ENCODE measurements at places on chromosomes 2 and 18. TPM values are rescaled to one million over a fixed set of nuclear protein-coding genes. Genes with fewer than 3 reads are reported as not detected.

DNA sequence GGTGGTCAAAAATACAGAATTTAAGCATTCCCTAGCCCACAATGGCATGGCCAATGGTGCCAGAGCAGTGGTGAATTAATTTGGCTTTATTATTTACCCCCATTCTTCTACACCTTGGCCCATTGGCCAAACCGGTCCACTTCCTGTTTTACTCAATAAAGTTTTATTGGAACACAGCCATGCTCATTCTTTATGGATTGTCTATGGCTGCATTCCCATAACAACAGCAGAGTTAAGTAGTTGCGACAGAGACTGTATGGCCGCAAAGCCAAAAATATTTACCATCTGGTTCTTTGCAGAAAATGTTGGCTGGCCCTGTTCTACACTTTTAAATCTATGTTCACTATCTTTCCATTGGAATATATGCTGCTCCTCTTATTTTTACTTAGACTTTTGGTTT is 130.3 kb upstream of the CCDC68 start:
- no peak for DNase-seq

The STEAP3 gene
- total RNA-seq: 28.8 TPM

DNA sequence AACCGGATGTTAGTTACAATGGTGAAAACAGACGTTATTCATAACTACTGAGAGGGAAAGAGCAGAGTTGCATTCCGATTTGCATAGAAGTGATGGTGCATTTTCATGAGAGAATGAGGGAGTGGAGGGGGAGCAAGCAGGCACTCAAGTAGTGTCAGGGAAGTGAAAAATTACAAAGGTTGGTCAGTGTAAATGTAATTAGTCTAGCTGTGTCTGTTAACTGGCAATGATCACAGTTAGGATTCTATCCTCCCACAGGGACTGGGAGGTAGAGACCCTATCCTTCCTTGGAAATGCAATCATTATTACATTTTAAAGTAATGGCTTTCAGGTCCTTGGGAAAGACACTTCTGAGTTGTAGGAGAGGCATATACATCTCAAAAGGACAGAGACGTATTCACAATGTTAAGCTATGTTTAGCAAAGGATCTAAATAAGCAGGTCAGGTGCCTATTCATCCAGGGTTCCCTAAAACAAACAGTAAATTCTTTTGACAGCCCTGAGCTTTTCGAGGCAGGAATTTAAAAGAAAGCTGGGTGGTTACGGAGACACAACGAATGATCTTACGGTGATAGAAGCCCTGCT is 1671.8 kb upstream of the DDX18 start:
- DNase-seq: no peak

- no peak for DNase-seq
These were observed 334.3 kb downstream of the DYSF start for GRCh38 chr2:71787476-71788185.

- no peak for DNase-seq
These were observed 3.5 kb upstream of the KCNE4 start for GRCh38 chr2:223048519-223048918.

- no peak for DNase-seq
These were observed 34.7 kb upstream of the DTNB start for GRCh38 chr2:25707927-25708590.

GRCh38 chr18:73544032-73544431 is 603.6 kb downstream of the FBXO15 start:
- no peak for DNase-seq

DNA sequence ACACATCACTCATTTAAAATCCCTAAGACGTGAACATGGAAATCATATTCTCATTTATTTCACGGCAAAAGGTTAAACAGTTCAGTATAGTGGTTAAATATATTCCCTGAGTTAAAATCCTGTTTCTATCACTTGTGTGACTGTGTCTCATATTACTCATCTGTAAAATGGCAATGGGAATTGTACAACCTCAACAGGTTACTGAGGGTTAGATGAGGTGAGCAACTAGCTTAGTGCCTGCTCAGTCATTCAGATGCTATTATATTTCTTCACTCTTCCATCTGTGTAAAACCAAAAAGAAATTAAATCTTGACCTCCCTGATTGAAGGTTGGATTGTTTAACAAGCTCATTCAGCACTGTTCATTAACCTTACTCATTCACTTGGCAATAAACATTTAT is 212.4 kb upstream of the STK17B start:
- DNase-seq: no peak

The TBR1 gene
- total RNA-seq: under 0.01 TPM

GRCh38 chr2:200379481-200380090 is 73.1 kb downstream of the SPATS2L start:
- peak; percentile 64 for DNase-seq

GRCh38 chr2:160425434-160426151 is 68.0 kb downstream of the RBMS1 start:
- DNase-seq: peak; percentile 19

GRCh38 chr2:33339269-33339668 is 137.2 kb upstream of the RASGRP3 start:
- DNase-seq: no peak

DNA sequence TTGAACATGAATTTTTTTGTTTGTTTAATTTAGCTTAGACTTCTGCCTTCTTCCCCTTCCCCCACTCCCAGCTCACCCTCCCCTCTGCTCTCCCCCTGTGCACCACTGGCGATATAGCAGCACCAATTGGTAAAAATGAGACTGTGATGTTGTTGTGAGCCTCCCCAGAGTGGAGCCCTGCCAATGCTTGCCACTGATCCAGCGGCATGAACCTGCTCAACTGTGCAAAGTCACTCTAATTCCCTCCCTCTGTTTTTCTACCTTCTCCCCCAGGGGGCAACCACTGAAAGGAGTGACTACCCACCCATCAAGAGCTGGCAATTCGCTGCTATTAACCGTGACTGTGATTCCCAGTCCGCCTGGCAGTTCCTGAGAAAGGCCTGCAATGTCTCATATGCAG is 30.2 kb downstream of the KLHL14 start:
- no peak for DNase-seq

DNA sequence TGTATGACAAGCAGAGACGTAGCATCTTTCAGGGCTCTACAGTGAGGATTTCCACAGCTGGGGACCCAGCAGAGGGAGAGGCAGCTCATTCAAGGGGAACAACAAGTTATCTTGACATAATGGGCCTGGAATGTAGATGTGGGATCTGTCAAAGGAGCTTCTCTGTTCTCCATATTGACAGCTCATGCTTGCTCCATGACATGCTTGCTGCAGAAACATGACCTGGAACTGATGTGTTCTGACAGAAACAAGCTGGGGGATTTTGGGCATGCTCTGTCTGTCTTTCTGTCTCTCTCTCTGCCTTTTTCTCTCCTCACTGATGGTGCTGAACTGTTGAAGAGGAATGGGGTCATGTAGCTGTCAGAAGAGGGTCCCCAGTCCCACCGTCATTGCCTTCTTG is 79.6 kb downstream of the MMADHC start:
- peak; percentile 12 for DNase-seq

GRCh38 chr18:45106331-45106774 is 425.7 kb downstream of the SETBP1 start:
- DNase-seq: no peak

DNA sequence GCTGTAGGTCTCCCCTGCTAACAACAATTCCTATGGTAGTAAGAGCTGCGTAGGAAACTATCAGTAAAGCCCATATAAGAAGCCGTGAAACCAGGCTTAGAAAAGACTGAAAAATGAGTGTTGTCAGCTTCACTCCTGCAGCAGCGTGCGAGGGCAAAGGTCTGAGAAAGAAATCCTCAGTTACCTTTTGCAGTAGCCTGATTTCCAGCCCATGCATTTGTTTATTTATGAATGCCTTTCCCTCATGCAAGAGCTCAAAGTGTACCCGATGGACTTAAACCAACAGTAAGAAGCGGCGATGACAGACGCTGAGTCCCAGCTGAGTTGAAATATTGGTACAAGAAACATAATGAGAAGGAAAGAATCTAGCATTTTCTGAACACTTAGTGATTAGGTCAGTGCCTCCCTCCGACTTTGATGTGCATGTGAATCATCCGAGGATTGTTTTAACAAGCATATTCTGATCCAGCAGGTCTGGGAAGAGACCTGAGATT is 15.0 kb upstream of the POLI start:
- peak; percentile 78 for DNase-seq

DNA sequence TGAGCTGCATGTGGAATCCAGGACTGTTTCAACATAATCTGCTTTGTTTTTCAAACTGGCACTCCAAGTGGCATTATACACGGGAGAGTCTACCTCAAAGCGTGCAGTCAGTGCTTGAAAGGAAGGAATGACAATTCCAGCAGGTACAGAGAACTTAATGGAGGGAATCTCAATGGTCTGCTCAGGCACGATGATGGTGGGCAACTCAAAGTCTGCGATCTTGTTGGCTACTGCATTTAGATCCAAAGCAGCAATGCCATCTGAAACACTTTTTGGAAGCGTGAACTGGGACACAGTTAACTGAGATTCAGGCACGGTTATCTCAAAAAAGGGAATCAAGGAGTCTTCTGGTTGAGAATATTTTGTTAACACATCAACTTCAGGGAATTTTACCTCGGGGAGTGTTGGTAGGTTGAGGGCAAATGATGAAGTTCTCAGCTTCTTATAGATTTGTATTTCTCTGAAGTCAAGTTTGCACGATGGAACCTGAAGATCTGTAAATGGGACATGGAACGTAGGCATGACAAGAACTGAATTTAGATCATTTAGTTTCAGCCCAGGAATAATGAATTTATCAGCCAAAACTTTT is 38.7 kb downstream of the APOB start:
- no peak for DNase-seq

GRCh38 chr2:206198677-206199076 is 39.0 kb downstream of the EEF1B2 start:
- peak; percentile 60 for DNase-seq

DNA sequence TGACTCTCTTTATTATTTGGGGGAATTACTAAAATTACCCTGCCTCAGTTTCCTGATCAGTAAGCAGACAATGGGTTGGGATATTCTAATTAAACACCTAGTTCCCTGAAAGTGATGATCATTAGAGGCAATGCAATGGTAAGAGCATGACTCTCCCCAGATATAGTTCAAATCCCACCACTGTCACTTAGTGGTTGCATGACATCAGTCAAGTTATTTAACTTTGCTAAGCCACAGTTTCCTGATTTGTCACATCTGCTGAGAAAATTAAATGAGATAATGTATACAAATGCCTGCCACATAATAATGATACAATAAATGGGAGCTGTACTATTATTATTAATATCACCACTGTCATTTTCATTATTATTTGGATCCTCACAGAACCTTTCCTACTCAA is 29.9 kb downstream of the ZEB2 start:
- no peak for DNase-seq

The GRB14 gene
- 7.3 TPM for total RNA-seq

DNA sequence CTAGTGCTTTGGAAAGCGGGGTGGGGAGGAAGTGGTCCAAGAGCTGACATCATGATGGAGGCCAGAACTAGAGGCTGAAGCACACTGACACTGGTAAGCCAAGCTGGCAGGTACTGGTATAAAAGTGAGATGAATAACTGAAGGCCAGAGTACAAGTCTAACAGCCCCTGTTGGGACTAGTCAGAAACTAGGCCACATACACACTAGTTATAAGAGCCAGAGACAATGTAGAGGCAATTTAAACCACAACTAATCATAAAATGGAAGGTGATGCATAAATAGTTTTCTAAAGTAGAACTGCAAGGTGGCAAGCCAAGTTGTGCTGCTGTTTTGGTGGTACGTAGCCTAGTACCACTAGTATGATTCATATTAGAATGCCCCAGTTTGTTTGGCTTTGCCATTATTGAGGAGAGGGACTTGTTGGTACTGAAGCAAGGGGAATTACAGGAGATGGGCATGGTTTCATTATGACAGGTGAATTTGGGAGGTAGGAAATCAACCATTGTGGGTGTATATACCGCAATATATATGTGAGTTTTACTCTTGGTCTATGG is 57.6 kb downstream of the GDF7 start:
- no peak for DNase-seq

GRCh38 chr18:7485616-7486015 is 81.5 kb upstream of the PTPRM start:
- DNase-seq: no peak

DNA sequence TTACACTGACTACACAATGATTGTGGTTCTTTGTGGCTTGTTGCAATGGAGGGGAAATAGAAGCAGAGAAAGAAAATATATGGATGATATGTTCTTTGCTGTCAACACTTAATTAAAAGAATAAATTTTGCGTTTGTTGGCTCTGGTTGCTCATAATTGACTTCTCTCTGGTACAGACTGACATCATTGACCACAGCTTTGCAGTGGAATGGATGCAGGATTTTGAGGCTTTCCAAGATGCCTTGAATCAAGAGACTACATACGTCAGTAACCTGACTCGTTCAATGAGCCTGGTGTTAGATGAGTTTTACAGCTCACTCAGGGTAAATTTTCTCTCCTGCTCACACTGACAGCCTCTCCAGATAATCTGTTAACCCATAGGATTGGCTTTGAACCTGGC is 9.9 kb downstream of the GPN1 start:
- DNase-seq: peak; percentile 89

DNA sequence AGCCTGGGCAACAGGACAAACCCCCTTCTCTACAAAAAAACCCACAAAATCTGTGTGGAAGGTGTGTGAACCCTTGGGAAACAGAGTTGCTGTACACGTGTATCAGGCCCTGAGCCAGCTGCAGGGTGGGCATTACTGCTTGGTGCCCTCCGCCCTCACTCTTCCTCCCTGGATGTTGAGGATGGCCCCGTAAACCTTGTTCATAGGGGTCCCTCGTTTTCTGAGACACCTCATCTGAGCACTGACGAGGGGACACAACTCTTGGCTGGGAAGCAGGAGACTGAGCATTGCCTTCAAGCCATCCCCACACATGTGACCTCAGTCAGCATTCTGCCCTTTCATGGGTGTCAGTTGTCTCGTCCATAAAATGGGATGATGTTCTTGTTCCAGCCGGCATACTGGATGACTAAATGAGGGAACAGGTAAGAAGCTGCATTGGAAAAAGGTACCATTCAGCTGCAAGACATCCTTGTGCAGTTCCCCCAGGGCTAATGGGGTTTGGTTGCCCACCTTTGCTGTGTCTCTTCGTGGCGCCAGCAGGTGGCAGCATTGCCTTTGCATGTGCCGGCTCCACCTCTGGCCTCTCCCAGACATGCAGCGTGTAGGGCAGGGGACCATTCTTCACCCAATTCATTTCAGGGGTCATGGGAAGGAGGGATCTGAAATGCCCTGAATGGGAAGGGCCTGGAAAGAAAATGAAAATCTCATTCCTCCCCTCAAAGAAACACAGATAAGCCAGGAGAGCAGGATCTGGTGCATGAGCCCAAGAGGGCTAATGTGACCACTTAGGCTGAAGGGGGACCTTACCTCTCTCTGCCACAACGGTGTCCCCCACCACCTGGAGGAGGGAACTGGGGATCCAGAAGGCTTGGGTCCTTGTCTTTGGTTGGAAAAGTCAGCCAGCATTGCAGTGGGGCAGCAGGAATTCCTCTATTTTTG is 36.4 kb upstream of the HAAO start:
- peak; percentile 58 for DNase-seq

Data from mammary epithelial cell (primary cell).